ENCODE measurements at places on chromosomes 5 and 9. TPM values are rescaled to one million over a fixed set of nuclear protein-coding genes. Genes with fewer than 3 reads are reported as not detected.
A peak's percentile ranks its signal among the peaks of the same experiment; 100 is the strongest.

The LMBRD2 gene
- total RNA-seq: 6.4 TPM

The CYSRT1 gene
- 0.53 TPM for total RNA-seq

The DOCK2 gene
- total RNA-seq: 344 TPM

The KDM3B gene
- total RNA-seq: 85.5 TPM

The PCDHB7 gene
- not detected for total RNA-seq

The PCDHGB1 gene
- 0.37 TPM for total RNA-seq

DNA sequence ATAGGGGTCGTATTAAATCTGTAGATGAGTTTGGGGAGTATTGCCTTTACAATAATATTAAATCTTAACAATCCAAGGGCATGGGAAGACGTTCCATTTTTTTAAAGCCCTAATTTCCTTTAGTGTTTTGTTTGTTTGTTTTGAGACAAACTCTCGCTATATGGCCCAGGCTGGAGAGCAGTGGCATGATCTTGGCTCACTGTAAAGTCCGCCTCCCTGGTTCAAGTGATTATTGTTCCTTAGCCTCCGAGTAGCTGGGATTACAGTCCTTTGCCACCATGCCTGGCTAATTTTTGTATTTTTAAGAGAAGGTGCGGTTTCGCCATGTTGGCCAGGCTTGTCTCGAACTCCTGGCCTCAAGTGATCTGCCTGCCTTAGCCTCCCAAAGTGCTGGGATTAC is 19.9 kb downstream of the NIPBL start:
- H3K36me3 ChIP-seq: peaks cover 12% of the 10 kb centered on the region
- no peaks in the 10 kb centered on the region for H3K27me3 ChIP-seq
- peaks cover 71% of the 10 kb centered on the region for H3K4me1 ChIP-seq

DNA sequence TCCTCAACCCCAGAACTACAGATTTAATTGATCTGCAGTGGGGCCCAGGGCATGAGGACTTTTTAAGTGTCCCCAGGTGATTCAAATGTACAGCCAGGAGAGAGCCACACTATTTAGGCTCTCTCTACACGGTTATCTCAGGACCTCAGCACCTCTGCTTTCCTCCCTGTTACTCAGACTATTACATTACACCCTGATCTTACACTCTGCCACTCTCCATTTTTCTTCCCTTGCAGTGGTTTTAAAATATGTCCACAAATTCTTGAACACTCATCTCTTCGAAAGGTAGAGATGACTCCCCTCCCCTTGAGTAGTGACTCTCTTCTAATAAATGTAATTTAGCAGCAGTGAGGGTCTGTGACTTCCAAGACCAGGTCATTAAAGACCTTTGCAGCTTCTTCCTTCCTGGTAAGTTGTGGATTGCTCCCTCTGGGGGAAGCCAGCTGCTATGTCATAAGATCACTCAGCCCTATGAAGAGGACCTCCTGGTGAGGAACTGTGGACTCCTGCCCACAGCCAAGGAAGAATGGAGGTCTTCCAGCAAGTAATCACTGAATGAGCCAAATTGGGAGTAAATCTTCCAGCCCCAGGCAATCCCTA is 87.5 kb upstream of the SSBP2 start:
- DNase-seq: no peak
- H3K4me3 ChIP-seq: no peak overlapping the region
- no peaks in the 10 kb centered on the region for H3K27me3 ChIP-seq
- H3K27ac ChIP-seq: no peak overlapping the region
- H3K4me1 ChIP-seq: peaks cover 2% of the 10 kb centered on the region
- H3K36me3 ChIP-seq: no peaks in the 10 kb centered on the region

GRCh38 chr9:75866273-75866871 is 24.1 kb upstream of the PCSK5 start:
- no peaks in the 10 kb centered on the region for H3K4me1 ChIP-seq
- H3K4me3 ChIP-seq: no peak overlapping the region
- peaks cover 7% of the 10 kb centered on the region for H3K27me3 ChIP-seq
- no peak for DNase-seq
- no peaks in the 10 kb centered on the region for H3K36me3 ChIP-seq
- H3K27ac ChIP-seq: no peak overlapping the region

DNA sequence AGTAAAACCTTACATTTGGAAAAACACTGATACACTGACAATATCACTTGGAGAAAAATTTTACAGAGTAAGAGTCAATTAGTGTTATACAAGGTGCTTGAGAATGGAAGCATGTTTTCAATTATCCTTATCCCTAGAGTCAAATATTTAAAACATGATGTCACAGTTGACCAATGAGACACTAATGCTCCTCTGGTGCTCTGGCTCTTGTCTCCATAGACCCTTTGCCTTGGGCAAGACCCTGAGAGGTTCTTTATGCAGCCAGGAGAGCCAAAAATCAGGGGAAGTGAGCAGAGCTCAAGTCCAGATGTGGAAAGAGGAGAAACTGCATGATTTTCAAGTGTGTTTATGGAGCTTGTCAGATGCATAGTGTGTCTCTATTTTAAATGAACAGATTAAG is 153.9 kb downstream of the MARCHF11 start:
- H3K27ac ChIP-seq: no peak overlapping the region
- H3K36me3 ChIP-seq: no peaks in the 10 kb centered on the region
- no peaks in the 10 kb centered on the region for H3K4me1 ChIP-seq
- no peaks in the 10 kb centered on the region for H3K27me3 ChIP-seq

DNA sequence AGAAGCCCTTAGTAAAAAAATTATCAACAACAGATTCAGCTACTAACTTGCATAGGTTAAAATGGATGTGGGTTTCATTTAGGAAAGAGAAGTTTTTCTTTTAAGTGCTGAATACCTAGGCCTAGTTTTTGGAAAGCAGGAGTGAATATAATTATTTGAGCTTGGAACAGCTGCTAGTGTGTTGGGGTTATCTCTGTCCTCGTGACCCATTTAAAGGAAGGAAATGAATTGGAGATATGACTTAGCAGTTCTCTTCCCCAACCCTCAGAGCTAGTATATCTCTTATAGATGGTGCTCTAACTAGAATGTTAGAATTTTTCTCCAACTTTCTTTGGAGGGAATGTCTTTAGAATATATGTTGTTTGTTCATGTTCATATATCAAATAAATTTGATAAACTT is 38.6 kb downstream of the ZNF366 start:
- peaks cover 13% of the 10 kb centered on the region for H3K4me1 ChIP-seq
- H3K4me3 ChIP-seq: no peak overlapping the region
- DNase-seq: no peak
- H3K27ac ChIP-seq: no peak overlapping the region
- H3K27me3 ChIP-seq: peaks cover 9% of the 10 kb centered on the region

GRCh38 chr9:132712753-132713152 is 42.5 kb downstream of the GTF3C4 start:
- no peak overlapping the region for H3K27ac ChIP-seq
- H3K4me1 ChIP-seq: no peaks in the 10 kb centered on the region
- H3K27me3 ChIP-seq: peaks cover 2% of the 10 kb centered on the region
- DNase-seq: no peak
- no peaks in the 10 kb centered on the region for H3K36me3 ChIP-seq

DNA sequence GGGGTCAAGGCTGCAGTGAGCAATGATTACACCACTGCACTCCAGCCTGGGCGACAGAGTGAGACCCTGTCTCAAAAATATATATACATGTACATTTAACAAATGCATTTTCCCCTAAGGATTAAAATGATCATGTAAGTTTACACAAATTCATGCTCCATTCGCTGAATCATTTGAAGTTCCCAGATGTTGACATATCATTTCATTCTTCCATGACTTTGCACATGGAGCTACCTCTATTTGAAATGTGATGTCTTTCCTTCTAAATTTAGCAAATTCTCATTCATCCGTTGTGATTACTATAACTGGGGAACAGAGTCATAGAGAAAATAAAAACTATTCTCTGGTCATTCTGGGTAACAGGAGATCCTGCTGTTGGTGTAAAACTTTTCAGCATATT is 10.6 kb downstream of the PTGER4 start:
- H3K4me1 ChIP-seq: peaks cover 53% of the 10 kb centered on the region
- H3K27ac ChIP-seq: peak overlapping the region; percentile 46
- no peak for DNase-seq
- H3K27me3 ChIP-seq: no peaks in the 10 kb centered on the region

GRCh38 chr5:135999406-136000139 is 29.2 kb upstream of the TGFBI start:
- no peak overlapping the region for H3K4me3 ChIP-seq
- H3K4me1 ChIP-seq: no peaks in the 10 kb centered on the region
- DNase-seq: no peak
- no peak overlapping the region for H3K27ac ChIP-seq

DNA sequence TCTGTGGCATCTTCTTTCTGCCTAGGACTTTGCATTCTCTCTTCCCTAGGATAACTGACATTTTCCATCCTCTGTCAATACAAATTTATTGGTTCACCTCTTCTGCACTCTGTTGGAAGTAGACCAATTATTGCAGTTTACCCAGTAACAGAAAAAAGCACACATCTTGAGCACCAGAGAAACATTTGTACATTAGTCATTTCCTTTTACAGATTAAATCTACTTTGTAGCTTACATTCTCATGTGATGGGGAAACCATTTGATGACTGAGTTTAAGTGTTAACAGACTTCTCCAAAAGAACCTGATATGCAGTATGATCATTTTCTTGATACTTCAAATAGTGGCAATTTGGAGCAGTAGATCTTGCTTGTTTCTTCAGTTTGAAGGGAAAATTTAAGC is 1098.8 kb downstream of the DTWD2 start:
- H3K27me3 ChIP-seq: no peaks in the 10 kb centered on the region
- no peak overlapping the region for H3K4me3 ChIP-seq
- no peak overlapping the region for H3K27ac ChIP-seq
- DNase-seq: no peak

- no peaks in the 10 kb centered on the region for H3K27me3 ChIP-seq
- H3K27ac ChIP-seq: no peak overlapping the region
- H3K36me3 ChIP-seq: peaks cover 40% of the 10 kb centered on the region
- H3K4me3 ChIP-seq: no peak overlapping the region
Measured at GRCh38 chr5:154358516-154359220, 87.1 kb upstream of the SAP30L start.

DNA sequence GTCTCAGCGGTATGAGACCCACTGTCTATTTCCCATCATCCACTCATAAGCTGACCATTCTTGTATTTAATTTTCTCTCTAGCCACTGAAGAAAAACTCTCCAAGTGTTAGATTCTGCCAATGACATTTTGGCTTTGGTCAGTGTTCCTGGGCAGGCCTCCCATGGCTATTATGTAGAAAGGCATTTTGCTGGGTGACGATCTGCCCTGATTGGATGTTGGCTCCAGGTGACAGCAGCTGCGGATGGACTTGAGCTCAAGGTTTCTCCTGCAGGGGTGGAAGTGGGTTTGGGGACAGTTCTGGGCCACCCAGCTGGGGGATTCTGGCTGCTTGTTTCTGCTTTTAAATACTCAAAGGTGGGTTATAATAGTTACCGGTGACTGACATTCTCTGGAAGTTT is 31.6 kb downstream of the ACSL6 start:
- no peaks in the 10 kb centered on the region for H3K36me3 ChIP-seq
- DNase-seq: no peak
- H3K4me1 ChIP-seq: no peaks in the 10 kb centered on the region
- H3K27ac ChIP-seq: no peak overlapping the region
- peaks cover 7% of the 10 kb centered on the region for H3K27me3 ChIP-seq

GRCh38 chr9:106112935-106113334 is 418.6 kb downstream of the TMEM38B start:
- no peaks in the 10 kb centered on the region for H3K27me3 ChIP-seq
- H3K4me1 ChIP-seq: peaks cover 4% of the 10 kb centered on the region
- H3K36me3 ChIP-seq: no peaks in the 10 kb centered on the region
- no peak overlapping the region for H3K4me3 ChIP-seq
- DNase-seq: no peak

GRCh38 chr9:138022756-138023393 is 145.3 kb downstream of the CACNA1B start:
- H3K4me1 ChIP-seq: no peaks in the 10 kb centered on the region
- no peak for DNase-seq

- H3K36me3 ChIP-seq: no peaks in the 10 kb centered on the region
- H3K4me3 ChIP-seq: no peak overlapping the region
- no peak overlapping the region for H3K27ac ChIP-seq
- no peak for DNase-seq
Measured at GRCh38 chr9:1683951-1684350, 331.2 kb upstream of the SMARCA2 start.

DNA sequence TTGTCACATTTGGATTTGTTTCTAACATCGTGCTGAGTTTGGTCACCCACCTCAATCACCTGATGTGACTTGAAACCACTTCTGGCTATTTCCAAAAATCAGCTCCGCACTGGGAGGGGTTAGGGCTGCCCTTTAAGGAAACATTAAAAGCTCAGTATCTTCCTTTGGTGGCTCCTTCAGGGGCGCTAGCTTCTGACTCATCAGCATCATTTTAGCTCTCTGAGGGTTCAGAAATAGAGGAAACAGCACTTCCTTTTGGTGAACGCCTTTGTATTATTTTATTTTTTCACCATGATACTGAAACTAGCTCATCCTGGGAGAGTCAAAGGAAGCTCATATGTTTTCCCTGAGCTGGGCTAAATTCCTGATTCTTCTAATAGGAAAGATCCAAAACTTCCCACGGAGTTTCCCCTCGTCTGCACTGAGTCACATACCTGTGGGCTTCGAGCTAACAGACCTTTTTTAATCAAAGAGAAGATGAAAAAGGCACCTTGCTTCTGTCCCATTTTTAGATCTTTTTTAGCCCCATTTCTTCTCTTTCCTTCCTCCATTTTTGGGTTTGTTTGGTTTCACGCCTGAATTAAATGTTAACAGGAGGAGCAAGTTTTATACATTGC is 48.2 kb downstream of the ROPN1L start:
- no peaks in the 10 kb centered on the region for H3K27me3 ChIP-seq
- H3K36me3 ChIP-seq: no peaks in the 10 kb centered on the region
- peaks cover 47% of the 10 kb centered on the region for H3K4me1 ChIP-seq
- peak overlapping the region; percentile 58 for H3K4me3 ChIP-seq
- H3K27ac ChIP-seq: peak overlapping the region; percentile 56
- no peak for DNase-seq

- H3K27ac ChIP-seq: no peak overlapping the region
- H3K4me1 ChIP-seq: no peaks in the 10 kb centered on the region
- H3K36me3 ChIP-seq: peaks cover 13% of the 10 kb centered on the region
Measured at GRCh38 chr5:93929131-93929530, 187.7 kb upstream of the POU5F2 start.

GRCh38 chr5:164376843-164377242 is 871.4 kb downstream of the MAT2B start:
- H3K4me3 ChIP-seq: no peak overlapping the region
- no peak for DNase-seq
- H3K27me3 ChIP-seq: no peaks in the 10 kb centered on the region
- no peak overlapping the region for H3K27ac ChIP-seq

Data from activated B cell treated with CpG ODN at 0.5 μM for 24 hours (primary cell).